NCI-H510A treated with DMSO at 0.1 percent for 48 hours (cell line): ENCODE measurements at places on chromosomes 12 and 14.
A peak's percentile ranks its signal among the peaks of the same experiment; 100 is the strongest.

GRCh38 chr12:105226219-105226618 lies 9.8 kb downstream of the APPL2 start:
- no peak for DNase-seq

DNA sequence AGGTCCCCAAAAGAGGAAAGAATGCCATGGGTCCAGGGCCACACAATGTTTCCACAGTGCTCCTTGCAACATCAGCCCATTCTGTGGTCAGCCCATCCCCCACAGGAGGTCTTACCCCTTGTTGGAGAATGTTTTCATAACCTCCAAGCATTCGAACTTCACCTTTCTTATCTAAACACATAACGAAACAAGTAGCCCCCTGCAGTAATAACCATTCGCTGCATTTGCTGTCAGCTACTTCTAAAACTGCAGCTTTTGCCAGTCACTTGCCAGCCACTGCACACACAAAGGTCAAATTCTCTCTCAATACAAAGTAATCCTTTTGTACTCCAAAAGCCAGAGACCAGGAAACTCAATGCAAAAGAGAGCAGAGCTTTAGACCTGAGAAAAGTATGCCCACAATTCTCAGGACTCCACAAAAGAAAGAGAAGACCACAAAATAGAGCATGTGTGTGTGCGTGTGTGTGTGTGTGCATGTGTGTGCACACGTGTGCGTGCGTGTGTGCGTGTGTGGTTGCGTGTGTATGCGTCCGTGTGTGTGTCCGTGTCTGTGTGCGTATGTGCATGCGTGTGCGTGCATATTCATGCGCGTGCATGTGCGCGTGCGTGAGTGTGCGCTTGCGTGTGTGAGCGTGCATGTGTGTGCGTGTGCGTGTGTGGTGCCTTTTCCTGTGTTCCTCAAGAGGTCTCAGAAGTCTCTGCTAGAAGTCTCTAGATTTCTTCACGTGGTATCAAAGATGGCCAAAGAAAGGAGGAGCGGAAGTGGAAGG lies 31.7 kb upstream of the NINJ2 start:
- DNase-seq: no peak

GRCh38 chr14:52936437-52936836 lies 14.4 kb downstream of the FERMT2 start:
- DNase-seq: no peak

DNA sequence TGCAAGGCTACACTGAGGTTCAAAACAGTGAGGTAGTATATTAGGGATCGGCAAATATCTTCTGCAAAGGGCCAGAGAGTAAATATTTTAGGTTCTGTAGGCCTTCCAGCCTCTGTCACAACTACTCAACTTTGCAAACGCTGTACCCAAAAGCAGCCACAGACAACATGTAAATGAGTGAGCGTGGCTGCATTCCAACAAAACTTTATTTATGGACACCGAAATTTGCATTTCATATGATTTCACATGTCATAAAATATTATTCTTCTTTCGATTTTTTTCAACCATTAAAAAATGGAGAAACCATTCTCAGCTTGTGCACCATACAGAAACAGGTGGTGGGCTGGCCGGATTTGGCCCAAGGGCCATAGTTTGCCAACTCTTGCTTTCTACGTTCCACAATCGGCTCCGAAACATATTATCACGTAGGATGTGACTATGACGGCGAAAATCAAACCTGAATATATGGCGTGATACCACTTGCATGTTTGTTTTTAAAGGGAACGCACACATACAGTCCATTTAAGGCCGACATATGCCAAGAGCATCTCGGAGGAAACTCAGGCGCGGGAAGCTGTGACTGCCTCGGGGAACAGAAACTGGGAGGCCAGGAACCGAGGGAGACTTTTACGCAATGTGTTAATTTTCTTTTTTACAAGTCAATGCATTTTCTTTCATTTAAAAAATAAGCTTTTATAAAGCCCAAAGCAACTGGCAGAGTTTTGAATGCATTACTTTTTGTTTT lies 7.1 kb downstream of the NCOR2 start:
- DNase-seq: no peak

- DNase-seq: no peak
Measured at GRCh38 chr12:126588586-126589249, 1523.5 kb downstream of the AACS start.

- DNase-seq: peak; percentile 84
Measured at GRCh38 chr12:19757317-19757877, 318.1 kb downstream of the AEBP2 start.

- DNase-seq: no peak
Measured at GRCh38 chr12:104935886-104936285, 22.2 kb downstream of the SLC41A2 start.

- DNase-seq: no peak
Measured at GRCh38 chr12:50016501-50017475, 8.5 kb downstream of the RACGAP1 start.

DNA sequence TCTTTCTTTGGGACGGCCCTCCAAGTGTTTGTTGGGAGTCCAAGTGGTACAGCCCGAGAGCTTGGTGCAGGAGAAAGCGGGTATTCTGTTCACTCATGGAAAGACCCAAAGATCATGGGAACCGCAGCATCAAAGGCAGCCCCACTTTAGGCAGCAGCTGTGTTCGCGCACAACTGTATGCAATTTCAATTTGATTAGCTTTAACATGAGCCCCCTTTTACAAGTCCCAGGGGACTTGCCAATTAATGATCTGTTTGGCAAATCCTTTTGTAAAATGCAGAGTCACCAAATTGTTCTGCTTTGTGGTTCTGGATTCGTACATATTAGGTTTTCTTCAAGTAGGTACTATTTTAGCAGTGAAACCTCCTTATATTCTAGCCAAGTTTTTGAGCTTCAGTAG lies 217.7 kb downstream of the AACS start:
- DNase-seq: no peak

DNA sequence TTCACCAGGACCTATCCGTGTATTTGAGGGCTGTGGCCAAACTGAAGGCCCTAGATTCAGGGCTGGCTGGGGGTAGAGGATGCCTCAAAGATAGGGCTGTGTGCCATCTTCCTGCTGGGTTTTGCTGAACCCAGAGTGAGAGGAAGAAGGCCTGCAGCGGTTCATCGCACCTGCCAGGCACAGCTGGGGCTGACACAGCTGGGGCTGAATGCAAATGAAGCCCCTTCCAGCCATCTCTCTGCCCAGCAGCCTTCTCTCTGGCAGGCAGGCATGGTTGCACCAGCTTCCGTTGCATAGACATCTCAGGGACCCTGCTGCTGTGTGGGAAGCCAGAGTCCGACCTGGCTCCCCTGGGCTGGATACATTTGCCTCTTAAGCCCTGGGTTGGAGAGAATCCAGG lies 152.4 kb downstream of the TSPAN9 start:
- DNase-seq: no peak

DNA sequence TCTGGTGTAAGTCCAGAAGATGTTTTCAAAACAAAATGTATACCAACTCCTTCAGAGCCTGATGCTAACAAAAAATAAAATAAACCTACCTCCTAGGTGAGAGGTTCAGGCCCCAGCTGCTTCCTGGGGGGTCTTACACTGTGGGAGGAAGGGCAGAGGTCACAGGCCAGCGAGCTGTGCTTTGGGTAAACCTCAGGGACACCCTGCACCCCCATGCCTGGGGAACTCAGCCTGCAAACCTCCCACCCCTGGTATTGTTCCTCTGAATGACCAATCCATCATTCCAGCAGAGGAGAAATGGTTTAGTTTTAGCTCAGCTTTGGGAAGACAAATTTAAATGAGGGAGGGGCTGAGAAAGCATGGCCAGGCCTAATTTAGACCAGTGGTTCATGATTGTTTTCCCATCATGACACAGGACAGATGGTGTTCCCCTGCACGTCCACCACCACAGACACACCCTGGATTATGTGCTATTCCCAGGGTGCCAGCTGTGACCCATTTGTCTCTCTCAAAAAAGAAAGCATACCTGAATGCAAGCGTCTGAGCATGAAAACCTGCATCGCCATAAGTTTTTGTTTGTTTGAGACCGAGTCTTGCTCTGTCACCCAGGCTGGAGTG lies 14.5 kb upstream of the TFCP2 start:
- DNase-seq: no peak

DNA sequence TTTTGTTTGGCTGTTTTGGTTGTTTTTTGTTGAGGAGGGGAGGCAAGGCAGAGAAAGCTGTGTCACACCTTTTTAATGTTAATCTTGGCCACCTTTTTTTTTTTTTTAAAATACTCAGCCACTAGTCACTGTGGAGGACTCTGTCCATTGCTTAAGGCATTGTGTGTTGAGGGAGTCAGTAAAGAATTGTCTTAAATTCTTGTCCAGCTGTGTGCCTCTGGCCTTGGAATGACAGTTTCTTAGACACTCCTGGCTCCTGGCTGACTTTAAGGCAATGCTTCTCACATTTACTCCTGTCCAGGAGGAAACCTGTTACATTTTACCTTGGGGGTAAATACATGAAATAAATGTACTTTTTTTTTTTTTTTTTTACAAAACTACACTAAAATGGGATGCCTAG lies 18.1 kb upstream of the SMCO2 start:
- no peak for DNase-seq

DNA sequence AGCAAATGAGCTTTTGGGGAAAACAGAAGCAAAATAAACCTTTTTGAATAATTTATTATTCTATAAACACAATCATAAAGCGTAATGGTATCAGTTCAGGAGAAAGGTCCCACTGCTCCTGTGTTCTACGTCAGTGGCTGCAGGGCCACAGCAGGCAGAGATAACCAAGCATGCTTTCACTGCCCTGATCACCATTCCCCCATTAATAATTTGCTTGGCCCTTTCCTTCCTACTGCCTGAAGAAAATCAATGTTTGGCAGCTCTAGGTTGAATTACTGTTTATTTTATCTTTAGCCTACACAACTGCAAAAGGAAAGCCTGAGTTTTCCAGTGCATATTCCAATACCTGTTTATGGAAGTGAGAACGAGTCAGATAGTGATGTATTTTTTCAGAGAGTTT lies 369.9 kb downstream of the DIO2 start:
- DNase-seq: no peak

- no peak for DNase-seq
Measured at GRCh38 chr12:19055589-19055988, 73.9 kb upstream of the PLEKHA5 start.

DNA sequence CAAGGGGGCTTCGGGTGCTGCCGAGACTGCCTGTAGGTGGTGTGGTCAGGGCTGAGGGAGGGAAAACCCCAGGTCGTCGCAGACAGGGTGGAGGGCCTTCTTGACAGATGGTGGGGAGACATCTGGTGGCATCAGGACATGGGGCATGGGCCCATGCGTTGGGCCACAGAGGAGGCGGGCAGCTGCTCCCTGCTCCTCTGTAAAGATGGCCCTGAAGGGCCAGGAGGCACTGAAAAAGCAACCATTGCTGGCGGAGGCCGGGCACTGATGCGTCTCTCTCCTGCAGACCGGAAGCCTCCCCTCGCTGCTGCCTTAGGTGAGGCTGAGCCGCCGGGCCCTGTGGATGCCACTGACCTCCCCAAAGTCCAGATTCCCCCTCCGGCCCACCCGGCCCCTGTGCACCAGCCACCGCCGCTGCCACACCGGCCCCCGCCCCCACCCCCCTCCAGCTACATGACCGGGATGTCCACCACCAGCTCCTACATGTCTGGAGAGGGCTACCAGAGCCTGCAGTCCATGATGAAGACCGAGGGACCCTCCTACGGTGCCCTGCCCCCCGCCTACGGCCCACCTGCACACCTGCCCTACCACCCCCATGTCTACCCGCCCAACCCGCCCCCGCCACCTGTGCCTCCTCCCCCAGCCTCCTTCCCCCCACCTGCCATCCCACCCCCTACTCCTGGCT lies 28.8 kb downstream of the CCNK start:
- no peak for DNase-seq

DNA sequence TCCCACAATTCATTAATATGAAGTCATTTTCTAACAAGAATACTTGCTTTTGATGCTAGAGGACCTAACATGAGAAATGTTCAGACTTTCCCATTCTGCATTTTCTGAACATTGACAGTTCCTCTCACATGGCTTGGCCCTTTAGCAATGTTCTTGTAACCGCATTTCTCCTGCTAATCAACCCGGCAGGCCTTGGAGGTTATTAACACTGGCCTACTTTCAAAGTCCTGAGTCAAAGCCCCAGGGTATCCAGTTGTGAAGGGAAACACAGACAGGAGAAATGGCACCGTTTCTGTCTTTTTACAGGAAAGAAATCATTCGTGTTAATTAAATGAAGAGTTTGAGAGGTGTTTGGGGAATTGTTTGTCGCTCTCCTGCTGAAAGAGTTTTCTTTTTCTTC lies 446.5 kb upstream of the MIS18BP1 start:
- DNase-seq: no peak

- DNase-seq: no peak
Measured at GRCh38 chr12:53045696-53046045, 4.2 kb upstream of the TNS2 start.
